ENCODE measurements at places on chromosomes 7 and 10.

DNA sequence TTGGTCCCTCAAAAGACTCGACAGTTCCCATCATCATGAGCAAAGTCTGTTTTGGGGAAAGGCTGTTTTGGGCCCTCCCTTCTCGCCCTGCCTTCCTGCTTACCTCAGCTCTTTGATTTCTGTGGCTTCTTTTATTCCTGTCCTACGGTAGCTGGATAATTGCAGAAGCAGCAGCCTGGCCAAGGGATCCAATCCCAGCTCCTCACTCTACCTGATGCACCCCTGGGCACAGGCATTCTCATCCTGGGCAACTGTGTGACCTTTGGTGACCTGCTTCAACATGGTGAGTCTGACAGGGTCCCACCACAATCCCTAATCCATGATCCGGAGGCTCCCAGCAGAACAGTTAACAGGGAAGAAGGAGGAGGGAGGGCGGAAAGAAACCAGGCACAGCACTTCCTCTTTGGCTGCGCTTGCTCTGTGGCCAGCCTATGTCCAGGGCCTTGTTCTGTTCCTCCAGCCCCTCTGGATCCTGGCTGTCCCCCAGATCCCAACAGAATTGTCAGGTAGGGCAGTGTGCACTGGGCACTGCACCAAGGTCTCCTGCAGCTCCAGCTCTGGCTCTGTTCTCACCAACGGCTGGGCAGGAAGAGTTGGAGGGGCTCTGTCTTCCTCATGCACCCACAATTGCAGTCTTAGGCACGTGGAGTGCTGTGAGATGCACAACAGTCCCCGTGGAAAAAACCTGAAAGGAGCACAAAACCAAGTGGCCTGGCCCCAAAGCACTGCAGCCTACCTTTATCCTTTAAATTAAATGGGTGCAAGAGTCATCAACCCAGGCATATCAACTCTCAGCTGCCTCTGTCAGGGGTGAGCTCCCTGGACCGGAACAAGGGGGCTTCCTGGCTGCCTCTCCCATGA, 144.4 kb downstream of the PTPN20 start:
- no peak for DNase-seq

DNA sequence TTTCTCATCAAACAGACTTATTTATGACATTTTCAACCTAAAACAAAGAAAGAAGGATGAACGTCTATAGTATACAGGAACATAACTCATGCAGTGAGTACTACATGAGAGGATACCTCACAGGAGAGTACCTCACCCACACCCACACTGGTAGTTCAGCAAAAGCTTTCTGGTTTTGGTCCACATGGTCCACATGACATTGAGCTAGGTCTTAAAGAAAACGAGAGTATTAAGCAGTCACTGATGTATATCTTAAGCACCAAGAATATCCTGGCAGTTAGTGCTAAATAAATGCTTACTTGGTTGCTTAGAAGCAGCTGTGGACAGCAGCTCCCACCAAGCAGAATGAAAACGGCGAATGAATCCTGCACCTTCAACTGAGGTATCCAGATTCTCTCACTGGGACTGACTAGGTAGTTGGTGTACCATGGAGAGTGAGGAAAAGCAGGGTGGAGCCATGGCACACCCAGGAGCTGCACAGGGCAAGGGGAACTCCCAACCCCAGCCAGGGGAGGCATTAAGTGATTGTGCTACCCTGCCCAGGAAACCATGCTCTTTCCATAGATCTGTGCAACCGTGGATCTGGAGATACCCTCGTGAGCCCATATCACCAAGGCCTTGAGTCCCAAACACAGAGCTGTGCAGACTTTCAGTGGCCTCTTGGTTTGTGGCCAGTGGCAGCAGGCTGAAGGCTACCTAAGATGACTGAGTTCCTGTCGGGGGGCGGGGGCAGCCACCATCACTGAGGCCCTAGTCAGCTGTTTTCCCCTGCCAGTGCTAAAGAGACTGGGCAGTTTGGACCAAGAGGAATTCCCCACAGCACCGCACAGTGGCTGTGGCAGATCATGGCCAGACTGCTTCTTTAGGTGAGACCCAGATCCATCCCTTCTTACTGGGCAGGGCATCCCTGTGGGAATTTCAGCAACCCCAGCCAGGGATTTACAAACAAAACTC, 143.4 kb downstream of the SGMS1 start:
- DNase-seq: no peak

DNA sequence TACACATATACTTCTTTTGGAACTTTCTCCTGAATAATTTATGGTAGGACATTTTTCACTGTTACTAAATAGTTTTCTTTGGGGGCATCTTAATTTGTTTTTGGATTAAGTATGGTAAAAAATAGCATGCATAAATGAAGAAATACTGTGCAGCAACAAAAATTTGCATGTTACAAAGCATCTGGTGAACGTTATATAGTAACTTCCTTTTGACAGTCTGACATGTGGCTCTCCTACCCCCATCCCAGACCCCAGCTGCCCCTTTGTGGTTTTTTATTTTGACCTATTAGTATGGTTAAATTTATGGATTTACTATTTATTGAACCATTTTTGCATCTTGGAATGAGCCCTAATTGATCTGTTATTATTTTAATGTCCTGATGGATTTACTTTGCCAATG, 9.9 kb downstream of the TASOR2 start:
- DNase-seq: no peak

DNA sequence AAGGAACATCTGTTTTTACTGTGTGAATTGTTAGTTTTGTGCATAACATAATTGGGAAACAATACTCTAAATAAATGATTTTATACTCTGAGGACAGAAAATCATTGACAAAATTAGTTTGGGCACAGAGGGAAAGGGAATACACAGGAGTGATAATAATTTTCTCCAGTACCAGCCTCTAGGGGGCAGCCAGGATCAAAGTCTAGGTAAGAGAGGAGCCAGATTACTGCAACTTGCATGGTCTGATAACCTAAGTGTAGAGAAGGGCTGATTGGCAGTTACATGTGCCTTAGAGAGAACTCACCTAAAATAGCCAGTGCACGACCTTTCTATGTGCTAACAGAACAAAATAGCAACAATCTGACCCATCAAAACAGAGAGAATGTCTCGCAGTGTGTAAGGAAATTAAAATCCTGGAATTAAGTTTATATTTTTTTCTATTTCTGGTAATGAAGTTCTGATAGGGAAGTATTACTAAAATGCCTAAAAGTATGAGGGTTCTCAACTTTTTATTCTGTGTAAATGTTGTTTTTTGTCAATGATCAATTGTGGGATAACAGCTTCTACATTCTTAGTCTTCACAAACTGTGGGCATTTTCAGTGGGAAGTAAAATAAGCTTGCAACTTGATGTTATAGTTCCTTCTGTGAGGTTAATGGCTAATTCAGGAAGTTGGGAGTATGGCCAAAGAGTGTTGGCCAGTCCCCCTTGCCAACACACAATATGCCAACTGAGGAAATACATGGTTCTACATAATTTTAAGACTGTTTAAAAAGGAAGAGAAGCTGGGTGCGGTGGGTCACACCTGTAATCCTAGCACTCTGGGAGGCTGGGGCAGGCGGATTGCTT, 66.4 kb downstream of the EXOC6 start:
- DNase-seq: no peak

- no peak for DNase-seq
These were observed 338.7 kb upstream of the LRRTM3 start for GRCh38 chr10:66586897-66587679.

GRCh38 chr10:35972275-35972674, 330.2 kb upstream of the FZD8 start:
- no peak for DNase-seq

- no peak for DNase-seq
These were observed 490 bp downstream of the CADPS2 start for GRCh38 chr7:122885583-122886356.

DNA sequence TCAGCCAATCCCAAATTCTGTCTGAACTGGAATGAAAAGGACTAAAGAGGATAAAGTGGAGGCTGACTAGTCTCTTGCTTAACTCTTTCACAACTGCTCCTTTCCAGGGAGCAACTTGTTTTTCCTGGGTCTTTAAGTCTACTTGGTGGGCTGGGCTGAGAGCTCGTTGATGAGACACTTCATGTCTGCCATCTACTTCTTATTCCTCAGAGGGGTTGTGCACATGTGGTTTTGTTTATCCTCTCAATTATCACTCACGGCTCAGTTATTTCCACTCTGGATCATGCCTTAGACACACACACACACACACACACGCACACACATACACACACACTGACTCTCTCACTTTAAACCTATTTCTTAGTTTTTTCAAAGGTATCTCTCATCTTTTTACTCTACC, 298.6 kb upstream of the MTPN start:
- no peak for DNase-seq

- no peak for DNase-seq
These were observed 23.5 kb downstream of the HTR7 start for GRCh38 chr10:90834326-90834725.

DNA sequence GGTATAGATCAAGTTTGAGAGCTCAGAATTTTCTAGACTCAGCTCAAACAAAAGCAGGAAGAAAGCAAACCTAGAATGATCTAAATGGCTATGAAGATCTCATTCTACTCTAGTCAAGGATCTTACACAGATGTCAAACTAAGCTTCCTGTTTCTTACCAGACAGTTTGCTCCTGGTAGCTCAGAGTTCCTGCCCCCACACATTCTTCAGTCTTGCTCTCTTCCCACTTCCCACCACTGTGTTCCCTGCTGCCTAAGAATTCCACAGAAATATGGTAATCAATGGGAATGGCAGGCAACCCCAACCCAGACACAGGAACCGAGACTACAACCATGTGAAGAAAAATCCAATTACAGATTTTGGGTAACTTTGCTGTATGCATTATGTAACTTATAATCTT, 133.4 kb upstream of the PTN start:
- DNase-seq: no peak

DNA sequence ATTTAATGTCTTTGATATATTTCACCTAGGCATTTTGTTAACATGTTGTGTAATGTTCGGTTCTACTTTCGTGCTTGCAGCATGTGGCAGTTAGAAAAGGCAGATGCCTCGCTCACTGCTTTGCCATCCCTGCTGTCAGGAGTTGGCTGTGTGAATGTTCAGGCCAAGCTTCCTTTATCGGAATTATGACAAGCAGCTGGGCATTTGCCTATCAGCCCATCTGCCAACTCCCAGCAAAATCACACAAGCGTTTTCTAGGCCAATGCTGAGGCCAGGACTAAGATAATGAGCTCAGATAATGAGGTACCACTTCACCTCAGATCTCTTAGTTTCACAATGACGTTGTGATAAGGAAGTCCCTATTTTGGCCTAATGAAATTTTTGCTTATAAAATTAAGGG, 212.7 kb upstream of the FAM3C start:
- DNase-seq: no peak

GRCh38 chr10:127063762-127064161, 132.6 kb downstream of the INSYN2A start:
- no peak for DNase-seq

GRCh38 chr7:22680482-22680911, 46.5 kb upstream of the IL6 start:
- no peak for DNase-seq

- DNase-seq: no peak
These were observed 39.3 kb upstream of the PODXL start for GRCh38 chr7:131595699-131596098.

DNA sequence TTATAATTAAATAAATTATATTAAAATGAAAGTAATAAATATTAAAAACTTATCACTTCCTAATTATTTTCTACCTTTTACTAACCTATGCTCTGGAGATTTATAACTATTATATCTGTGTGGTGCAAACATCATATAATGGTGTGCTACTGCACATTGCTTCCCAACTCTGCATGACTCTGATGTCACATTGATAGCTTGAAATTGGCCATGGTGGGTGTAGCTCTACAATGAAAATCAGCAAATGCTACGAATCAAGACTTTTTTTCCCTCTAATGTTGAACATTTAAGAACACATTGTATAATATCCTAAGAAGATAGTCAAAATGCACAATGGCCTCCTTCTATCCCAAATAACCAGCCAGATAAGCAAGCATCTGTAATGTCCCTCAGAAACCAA, 99.1 kb downstream of the ARMH3 start:
- no peak for DNase-seq

DNA sequence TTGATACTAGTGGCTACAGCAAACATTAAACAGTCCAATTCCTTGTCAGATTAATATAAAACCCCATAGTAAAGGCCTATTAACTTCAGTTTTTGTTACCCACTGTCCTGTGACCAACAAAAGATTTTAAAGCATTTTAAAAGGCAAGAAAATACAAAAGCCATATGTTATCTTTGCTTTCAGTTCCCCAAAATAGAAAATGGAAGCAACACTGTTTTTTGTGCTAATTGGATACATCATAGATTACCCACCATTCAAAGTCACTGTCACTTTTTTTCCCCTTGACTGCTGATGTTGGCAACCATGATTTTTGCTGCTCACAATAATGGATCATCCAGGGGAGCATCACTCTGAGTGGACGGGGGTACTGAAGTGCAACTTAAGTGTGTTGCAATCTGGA, 52.4 kb upstream of the TMEM140 start:
- no peak for DNase-seq

DNA sequence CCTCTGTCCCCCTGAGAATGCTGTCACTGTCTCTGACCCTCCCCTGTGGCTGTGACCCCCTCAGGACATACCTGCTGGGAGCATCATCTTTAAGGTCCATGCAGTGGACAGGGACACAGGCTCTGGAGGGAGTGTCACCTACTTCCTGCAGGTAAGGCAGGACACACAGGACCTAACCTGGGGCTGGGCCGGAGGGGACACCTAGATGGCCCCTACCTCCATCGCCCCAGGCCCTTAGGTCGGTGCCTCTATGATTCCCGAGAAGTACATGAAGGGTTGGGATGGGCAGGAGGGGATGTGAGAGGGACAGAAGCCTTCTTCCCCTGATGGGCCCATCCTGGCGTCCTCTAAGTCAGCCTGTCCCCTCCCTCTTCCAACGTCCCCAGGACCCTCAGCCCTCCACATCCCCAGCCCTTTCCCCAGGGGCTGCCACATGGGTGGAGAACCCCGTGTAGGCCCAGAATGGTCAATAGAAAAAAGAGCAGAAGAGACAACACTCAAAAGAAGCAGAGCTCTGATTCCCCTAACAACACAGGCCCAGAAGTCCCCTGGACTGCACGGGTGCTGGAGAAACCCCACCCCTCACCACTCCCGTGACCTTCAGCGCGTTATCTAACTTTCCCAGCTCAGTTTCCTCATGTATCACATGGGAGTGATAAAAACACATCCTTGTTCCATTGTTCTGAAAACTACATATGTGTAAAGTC, 6.4 kb downstream of the CDHR1 start:
- no peak for DNase-seq

DNA sequence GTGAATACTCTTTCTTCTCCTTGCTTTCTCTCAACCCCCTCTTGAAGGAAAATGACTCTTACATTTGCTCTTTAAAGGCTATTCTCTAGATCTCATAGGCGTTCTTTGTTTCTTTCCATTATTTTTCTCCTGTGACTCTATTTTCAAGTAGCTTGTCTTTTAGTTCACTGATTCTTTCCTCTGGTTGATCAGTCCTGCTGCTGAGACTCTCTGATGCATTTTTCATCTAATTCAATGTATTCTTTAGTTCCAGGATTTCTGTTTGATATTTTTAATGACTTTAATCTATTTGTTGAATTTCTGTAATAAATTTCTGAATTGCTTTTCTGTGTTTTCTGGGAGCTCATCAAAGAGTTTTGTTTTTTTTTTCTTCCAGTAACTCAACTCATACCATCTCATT, 397.7 kb downstream of the CNTNAP2 start:
- DNase-seq: no peak

- DNase-seq: no peak
These were observed 2.7 kb upstream of the AOAH start for GRCh38 chr7:36726806-36727503.

Measured in T-helper 1 cell (primary cell).